ENCODE measurements at places on chromosomes 13 and 19.

GRCh38 chr13:111903143-111903542 is 163.8 kb upstream of the SOX1 start:
- no peak for DNase-seq

- DNase-seq = no peak
These were observed 25.3 kb downstream of the RAP2A start for GRCh38 chr13:97459215-97459777.

DNA sequence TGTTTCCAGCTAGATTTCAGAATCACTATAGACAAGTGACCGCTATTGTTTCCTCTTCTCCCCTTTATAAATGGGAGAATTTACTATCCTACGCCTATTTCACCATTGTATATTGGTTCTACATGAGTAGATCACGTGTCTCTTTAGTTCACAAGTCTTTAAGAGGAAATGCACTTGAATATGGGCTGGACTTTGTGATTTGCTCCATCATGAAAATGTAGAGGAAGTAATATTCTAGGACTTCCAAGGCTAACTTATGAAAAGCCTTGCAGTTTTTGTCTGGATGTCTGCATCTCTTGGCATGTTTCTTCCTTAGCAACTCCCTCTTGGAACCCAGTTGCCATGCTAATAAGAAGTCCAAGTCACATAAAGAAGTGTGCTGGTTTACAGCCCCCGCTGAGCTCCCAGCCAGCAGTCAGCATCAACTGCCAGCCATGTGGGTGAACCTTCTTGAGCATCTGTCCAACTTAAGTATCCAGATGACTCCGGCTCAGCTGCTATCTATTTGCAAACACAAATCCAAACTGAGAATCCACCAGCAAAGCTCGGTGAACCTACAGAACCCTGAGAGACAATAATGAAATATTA is 4.8 kb upstream of the FBXL3 start:
- no peak for DNase-seq

GRCh38 chr19:17103177-17103576 is 27.6 kb downstream of the MYO9B start:
- DNase-seq = no peak

DNA sequence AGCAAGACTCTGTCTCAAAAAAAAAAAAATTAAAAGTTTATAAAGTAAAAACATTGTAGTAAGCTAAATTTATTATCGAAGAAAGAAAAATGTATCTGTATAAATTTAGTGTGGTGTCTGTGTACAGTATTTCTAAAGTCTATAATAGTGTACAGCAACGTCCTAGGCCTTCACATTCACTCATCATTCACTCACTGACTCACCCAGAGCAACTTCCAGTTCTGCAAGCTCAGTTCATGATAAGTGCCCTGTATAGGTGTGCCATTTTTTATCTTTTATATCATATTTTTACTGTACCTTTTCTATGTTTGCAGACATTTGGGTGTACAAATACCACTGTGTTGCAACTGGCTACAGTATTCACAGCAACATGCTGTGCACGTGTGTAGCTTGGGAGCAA is 118.1 kb downstream of the TNFRSF19 start:
- no peak for DNase-seq

DNA sequence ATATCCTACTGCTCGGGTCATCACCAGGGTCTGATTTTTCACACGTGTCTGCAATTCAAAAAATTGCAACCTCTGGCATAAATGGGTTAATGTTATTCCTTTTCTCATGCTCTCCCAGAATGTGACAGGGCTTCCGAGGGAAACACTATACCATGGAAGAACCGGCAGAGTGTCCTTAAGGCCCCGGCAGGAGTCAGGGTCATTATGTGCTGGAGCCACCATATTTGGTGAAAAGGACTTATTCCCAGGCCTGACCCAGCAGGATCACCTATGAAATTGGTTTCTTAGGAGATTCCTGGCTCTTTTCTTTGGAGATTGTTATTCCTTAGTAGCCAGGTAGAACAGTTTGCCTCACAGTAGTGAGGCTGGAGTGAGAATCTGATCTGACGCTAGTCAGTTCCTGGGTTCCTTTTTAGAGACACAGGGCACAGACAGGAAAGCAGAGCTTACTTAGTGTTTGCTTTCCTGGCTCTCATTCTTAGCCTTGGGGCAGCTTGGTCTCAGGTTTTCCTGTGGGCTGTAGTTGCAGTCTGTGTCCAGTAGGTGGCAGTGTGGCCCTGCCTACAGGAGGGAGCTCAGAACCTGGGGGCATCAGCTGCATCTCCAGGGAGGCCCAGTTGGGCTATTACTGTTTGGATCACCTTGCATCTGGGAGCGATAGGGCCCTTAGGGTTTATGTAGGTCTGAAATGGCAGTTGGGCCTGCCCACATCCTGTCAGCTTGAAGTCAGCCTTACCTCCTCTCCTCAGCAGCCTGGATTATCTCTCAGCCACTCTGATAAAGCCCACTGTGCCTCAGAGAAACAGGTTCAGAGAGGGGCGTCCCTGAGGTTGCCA is 12.4 kb downstream of the SNRNP70 start:
- DNase-seq = no peak

DNA sequence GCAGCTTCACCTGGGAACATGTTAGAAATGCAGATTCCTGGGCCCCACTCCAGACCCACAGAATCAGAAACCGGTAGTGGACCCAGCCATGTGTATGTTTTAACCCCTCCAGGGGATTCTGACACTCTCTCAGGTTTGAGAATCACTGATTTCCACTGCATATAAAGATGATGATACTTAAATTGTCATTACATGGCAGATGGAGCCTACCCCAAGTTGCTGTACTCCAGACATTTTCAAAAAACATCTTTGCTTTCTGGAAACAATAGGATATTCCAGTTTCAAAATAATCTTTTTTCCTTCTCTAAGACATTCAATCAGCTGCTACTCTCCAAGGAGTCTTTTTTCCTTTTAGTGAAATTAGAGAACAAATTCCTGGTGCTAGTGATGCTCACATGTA is 48.6 kb upstream of the RGCC start:
- no peak for DNase-seq

DNA sequence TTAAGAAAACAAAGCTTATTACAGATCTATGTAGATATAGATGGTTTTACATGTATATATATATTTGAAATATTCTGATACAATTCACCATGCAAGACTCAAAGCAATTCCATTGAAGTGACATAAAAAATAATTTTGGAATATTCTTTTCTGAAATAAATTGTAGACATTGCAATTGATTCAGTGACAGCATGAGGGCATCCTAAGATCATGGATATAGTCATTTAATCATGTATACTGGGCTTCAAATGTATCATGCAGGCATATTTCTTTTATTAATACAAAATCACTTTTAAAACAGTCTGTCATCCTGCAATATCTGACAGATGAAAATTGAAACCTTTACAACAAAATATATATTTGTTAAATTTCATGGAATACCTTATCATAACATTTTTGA is 286.7 kb upstream of the SLITRK6 start:
- DNase-seq = no peak

- no peak for DNase-seq
These were observed 979 bp downstream of the AKAP8 start for GRCh38 chr19:15378534-15379082.

DNA sequence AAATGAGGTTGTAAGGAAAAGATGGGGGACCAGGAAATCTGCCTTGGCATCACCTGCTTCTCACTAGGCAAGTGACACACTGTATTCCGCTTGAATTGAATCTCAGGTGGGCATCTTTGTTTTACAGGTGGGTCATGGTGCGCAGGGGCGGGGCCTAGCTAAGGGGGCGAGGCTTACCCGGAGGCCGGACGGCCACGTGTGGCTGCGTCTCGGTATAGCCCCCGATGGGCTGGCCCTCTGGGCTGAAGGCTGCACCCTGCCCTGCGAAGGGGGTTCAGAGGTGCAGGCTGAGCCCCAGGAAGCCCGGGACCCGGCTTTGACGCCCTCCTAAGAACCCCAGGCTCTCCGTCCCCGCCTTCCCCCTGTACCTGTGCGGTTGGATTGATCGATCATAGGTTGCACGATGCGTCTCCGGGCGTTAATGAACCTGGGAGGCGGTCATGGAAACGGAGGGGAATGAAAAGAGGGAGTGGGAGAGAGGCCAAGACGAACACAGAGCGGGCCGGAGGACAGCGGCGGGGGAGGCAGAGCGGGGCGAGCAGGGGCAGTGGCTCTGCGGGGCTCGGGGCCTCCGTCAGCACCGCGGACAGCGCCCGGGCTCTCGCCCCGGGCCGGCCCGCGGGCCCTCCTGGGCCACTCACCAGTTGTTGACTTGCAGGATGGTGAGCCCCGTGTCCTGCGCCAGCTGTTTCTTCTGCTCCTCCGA is 12.5 kb downstream of the MEIS3 start:
- no peak for DNase-seq

DNA sequence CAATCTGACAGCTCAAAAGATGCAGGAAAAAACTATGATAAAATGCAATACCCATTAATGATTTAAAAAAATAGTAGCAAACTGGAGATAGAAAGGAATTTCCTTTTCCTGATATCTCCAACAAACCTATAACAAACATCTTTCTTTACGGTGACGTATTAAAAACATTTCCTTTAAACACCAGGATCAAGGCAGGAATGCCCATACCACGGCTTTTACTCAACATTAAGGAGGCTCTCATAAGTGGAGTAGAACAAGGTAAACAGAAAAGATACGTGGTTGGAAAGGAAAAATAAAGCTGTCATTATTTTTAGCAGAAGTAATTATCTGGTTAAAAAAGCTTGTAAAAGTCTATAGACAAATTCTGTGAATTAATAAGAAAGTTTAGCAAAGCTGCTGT is 61.1 kb downstream of the MIPEP start:
- DNase-seq = no peak

- no peak for DNase-seq
These were observed 1.3 kb upstream of the FFAR1 start for GRCh38 chr19:35346193-35347052.

GRCh38 chr19:48196321-48196763 is 25.9 kb downstream of the ZSWIM9 start:
- no peak for DNase-seq

- DNase-seq = no peak
These were observed 6.5 kb upstream of the CNMD start for GRCh38 chr13:52746141-52746540.

GRCh38 chr19:14002571-14003250 is 3.4 kb downstream of the RFX1 start:
- DNase-seq = no peak

DNA sequence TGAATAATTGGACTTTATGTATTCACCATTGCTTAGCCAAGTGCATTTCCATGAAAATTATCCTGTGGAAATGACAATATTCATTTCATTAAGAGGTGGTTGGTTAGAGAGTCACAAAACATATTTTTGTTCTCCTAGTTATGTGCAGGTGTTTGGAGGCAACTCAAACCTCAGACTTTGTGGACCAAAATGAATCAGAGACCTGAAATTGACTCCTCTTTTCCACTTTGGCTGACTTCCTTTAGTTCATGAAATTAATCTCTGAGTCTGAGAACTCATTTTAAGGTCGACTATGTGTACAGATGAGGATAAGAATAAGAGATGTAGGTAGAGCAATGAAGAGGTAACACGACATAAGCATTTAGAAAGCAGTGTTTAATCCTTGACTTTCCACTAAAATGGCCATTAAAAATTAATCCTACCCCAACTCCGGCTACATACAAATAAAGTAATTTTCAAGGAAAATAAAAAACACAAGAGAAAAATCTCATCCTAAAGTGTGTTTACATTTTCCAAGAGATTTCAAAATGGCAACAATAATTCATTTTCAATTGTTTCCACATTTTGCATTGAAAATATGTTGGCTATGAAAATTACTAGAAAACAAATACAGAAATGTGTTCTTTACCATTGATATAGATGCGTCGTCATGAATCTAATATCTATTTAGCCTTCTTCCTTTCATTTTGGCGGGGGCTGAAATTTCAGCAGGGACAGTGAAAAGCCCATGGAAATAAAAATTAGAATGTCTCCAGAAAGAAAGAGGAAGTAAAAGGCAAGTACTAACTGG is 185.4 kb upstream of the CSNK1A1L start:
- no peak for DNase-seq

- DNase-seq = no peak
These were observed at the start of gene CXCL17 for GRCh38 chr19:42442833-42443232. CXCL17 (minus strand) TSS chr19:42442946; CDS start chr19:42442832, 114 bp downstream.

- no peak for DNase-seq
These were observed 7.1 kb downstream of the TSSK6 start for GRCh38 chr19:19508217-19508616.

GRCh38 chr13:71039440-71039839 is 827.6 kb downstream of the DACH1 start:
- no peak for DNase-seq

GRCh38 chr19:34128558-34129250 is 43.6 kb upstream of the LSM14A start:
- DNase-seq = no peak

- DNase-seq = no peak
These were observed 58.4 kb downstream of the OXGR1 start for GRCh38 chr13:96935901-96936300.

DNA sequence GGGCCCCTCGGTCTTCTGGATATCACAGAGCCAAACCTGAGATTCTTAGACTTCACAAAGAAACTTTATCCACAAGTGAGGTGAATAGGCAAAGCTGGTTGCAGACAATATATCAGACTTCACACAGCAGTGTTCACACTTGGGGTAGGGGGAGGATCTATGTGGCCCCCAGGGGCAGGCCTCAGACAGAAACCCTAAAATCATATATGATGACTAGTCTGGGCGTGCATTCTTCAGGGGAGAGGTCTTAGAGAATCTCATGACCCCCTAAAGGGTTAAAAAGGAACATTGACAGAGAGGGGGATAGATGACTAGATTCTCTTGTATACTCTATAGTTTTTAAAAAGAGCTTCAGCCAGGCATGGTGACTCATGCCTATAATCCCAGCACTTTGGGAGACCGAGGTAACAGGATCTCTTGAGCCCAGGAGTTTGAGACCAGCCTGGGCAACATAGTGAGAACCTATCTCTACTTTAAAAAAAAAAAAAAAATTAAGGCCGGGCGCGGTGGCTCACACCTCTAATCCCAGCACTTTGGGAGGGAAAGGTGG is 2.8 kb downstream of the TYROBP start:
- DNase-seq = no peak

GRCh38 chr13:95921485-95921884 is 131.7 kb downstream of the UGGT2 start:
- no peak for DNase-seq

DNA sequence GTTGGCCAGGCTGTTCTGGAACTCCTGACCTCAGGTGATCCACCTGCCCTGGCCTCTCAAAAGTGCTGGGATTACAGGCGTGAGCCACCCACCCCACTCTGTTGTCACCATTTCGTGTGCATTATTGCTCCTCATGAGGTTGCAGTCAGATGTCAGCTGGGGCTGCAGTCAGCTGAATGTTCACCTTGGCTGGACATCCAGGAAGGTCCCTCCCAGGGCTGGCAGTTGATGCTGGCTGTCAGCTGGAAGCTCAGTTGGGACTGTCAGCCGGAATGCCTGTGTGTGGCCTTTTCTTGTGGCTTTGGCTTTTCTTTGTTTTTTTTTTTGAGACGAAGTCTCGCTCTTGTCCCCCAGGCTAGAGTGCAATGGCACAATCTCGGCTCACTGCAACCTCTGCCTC is 6.6 kb downstream of the MEGF8 start:
- no peak for DNase-seq

DNA sequence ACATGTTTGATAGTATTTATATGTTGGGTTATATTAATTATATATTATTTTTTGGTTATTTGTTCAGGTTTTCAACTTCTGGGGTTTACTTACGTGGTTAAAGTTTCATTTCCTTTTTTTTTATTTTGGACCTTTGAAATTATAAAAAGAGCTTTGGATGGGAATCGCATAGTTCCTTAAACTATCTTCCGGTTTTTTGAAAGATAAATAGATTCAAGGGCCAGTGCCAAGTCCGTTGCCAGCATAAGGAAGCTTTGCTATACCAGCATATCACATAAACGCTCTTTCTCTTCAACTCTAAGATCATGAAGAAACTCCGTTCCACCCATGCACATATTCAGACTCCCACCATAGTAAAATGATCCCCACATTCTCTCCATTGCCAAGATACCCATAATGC is 7.4 kb upstream of the OXGR1 start:
- DNase-seq = no peak
